ENCODE measurements at places on chromosomes 6 and 20.

DNA sequence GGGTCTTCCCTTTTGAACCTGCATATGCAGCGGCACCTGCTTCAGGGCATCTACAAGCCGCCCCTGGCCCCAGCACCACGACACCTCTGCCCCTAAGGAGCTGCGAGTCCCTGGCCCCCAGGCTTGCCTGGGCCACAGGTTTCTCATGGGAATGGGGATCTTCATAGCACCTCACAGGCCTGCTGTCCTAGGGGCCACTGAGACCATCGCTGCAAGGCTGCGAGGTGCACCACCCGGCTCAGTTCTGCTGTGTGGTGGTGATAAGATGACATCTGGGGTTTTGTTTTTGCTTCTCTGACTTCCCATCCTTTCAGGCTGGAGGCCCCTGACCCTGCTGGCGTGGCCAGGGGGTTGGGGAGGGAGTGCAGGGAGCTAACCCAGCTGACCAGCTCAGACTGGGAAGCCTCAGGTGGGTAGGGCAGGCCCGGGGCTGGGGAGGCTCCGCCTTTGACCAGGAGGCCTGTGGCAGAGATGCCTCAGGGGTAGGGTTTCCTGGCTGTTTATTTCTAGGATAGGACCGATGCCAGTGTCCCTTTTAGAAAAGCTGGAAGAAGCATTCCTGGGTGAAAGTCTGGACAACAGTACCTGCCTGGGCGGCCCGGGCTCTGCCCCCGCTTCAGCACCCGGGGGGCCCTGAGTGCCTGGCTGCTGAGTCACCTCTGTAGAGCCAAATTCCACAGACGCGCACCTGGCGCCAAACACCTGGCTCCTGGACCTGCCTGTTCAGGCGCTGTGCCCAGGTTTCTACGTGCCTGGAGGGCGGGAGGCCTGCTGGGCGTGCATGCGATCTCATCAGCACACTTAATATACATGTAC, 264.7 kb downstream of the DLL1 start:
- peak; percentile 89 for DNase-seq

DNA sequence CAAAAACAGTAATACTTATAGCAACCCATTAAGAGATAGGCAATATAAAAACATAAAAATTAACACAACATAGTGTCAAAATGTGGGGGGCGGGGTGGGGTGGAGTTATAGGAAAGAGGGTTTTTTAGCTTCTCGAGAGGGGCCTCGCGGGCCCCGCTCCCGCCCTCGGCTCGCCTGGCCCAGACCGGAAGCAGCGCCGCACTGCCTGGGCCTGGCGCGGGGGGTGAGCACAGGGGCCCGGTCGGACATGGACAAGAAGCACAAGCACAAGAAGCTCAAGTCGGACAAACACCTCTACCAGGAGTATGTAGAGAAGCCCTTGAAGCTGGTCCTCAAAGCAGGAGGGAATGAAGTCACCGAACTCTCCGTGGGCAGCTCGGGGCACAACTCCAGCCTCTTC, 53.4 kb downstream of the REV3L start:
- DNase-seq: no peak

DNA sequence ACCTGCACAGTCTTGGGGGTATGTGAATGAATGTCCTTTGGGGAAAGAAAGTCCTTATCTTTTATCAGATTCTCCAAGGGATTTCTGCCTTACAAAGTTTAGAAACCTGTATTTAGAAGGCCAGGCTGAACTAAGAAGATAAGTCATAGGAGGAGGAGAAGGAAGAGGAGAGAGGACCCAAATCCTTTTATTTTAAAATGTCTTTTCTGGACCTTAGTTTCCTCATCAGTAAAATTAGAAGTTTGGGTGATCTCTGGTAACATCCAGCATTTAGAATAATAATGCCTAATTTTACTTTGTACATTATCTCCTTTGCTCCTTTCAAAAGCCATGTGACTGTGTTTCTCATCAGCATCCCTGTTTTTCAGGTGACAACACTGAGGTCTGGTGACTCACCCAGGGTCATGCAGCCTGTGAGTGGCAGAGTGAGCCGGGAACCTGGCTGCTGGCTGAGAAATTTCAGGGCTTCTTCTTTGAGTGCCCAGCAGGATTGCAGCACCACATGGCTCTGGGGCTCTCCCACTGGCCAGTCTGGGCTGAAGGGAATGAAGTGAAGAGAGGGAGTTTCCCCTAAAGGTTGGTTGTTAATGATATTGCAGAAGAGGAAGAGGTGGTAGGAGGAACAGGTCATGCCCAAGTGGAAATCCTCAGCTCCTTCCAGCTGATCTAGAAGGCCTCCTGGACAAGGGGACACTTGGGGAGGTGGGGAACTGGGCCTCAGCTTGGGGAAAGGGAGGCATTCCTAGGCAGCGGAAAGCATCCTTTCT, 34.0 kb downstream of the VEGFA start:
- DNase-seq: peak; percentile 40

- no peak for DNase-seq
Observed at GRCh38 chr20:40080041-40080652, 608.9 kb downstream of the MAFB start.

DNA sequence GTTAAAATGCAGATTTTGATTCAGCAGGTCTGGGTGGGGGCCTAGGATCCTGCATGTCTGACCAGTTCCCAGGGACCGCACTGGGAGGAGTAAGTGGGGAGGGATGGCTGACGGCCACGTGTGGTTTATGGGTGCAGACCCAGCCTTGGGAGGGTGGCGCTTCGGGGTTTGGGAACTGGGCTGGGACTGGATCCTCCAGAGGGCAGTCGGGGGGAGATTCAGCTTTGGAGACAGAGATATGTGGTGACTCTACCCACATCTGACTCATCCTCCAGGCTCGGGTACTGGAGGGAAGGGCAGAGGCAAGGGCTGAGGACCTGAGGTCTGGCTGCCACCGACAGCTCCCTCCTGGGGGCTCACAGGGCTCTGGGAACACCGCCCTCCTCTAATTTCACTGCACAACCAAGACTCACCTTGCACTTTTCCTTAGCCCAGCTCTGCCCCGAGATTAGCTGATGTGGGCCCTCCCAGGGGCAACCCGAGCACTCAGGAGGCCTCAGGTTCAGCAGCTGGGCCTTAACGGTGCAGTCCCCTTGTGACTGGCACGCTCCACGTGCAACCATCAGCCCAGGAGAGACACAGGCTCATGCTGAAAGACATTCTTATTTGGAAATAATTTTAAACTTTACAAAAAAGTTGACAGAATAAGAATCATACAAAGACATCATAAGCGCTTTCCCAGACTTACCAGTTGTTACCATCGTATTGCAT, 172.8 kb upstream of the PMEPA1 start:
- DNase-seq: peak; percentile 74

- DNase-seq: no peak
Observed at GRCh38 chr20:57612436-57612835, 7.8 kb downstream of the ZBP1 start.

DNA sequence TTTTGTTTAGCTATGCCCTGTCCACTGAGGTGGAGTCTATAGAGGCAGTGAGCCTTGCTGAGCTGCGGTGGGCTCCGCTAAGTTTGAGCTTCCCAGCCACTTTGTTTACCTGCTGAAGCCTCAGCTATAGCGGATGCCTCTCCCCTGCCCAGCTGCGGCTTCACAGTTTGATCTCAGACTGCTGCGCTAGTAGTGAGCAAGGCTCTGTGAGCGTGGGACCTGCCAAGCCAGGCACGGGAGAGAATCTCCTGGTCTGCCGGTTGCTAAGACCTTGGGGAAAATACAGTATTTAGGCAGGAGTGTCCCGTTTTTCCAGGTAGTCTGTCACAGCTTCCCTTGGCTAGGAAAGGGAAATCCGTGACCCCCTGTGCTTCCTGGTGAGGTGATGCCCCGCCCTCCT, 138.4 kb downstream of the SMAP1 start:
- DNase-seq: no peak

- DNase-seq: no peak
Observed at GRCh38 chr6:3697609-3698008, 53.9 kb downstream of the PXDC1 start.

DNA sequence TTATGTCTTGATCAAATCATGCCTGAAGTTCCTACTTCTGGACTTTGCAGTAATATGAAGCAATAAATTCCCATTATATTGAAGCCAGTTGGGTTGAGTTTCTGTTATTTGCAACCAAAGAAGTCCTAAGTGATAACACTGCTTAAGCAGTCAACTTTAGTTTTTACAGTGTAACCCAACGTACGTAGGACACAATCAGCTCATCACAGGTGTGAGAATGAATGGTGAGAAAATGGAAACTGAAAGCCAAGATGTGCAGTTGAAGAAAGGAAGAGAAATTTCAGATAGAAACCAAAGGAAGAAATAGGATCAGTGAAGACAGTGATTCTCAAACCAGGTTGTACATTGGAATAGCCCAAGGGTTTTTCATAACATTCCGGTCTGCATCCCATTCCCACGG, 211.4 kb upstream of the ZFP64 start:
- DNase-seq: no peak

GRCh38 chr6:25441663-25442270, 162.6 kb downstream of the CARMIL1 start:
- DNase-seq: no peak
